ENCODE measurements at places on chromosomes 1 and 21. TPM values are rescaled to one million over a fixed set of nuclear protein-coding genes. Genes with fewer than 3 reads are reported as not detected.

Gene COL8A2
- 18.5 TPM for total RNA-seq

Gene LAMC2
- 2.8 TPM for total RNA-seq

Gene S100A14
- 0.33 TPM for total RNA-seq

Gene AUNIP
- total RNA-seq: 0.33 TPM

Data from fibroblast of lung (primary cell).